LoVo (cell line): ENCODE measurements at places on chromosomes 13 and 19.

- DNase-seq = no peak
Observed at GRCh38 chr13:43127827-43128226, 104.4 kb downstream of the DNAJC15 start.

- no peak for DNase-seq
Observed at GRCh38 chr13:31209172-31209840, 9.5 kb downstream of the B3GLCT start.

DNA sequence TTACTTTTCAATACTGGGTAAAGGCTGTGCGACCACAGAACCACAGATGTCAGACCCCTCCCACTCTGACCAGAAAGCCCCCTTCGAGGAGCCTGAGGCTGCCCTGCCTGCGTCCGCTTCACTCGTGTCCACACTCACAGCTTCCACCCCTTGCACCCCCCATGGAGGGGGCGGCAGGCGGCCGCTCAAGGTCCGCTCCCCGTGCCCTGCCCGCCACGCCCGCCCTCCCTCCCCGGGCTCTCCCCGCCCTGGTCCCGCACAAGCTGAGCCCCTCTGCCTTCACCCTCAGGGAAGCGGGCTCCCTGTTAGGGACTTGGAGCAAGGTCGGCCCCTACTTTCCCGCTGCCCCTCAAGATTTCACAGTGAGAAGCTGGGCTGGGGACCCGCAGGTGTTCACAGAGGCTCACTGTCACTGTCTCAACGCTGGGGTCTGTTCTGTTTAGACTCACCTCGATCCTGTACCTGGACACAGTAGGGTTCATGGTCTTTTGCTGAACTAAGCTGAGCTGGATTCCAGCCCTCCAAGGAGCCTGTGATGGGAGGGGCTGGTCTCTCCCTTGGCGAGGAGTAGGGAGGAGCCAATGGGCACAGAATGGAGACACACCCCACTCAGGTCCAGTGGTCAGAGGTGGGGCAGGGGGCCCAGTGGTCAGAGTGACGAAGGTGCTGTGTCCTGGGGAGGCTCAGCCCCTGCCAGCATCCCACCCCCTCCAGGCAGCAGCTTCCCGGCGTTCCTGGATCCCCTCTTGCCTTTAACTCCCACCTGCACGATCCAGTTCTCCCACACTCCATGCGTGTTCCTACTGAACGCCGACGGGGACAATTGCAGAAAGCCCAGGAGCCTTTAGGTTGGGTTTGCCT lies 69.5 kb downstream of the SPACA7 start:
- no peak for DNase-seq

GRCh38 chr13:21852043-21852442 lies 181.2 kb downstream of the FGF9 start:
- DNase-seq = no peak

DNA sequence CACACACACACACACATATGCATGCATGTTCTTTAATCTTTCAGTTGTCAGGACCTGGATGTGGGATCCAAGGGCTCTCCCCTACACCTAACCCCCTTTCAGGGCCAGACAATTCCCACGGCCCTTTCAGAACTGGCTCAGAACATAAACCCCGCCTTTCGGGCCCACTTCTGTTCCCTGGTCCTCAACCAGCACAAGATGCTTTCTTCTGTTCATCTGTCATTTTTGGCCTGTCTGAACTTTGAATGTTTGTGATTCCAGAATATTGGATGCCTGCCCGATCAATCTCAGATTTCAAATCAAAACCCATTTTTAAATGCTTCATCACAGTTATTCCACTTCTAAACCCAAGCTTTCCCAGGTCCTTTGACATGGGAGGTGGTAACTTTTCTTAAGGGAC lies 167.3 kb downstream of the USP12 start:
- DNase-seq = no peak

GRCh38 chr19:40511487-40511886 lies 44.7 kb downstream of the SPTBN4 start:
- no peak for DNase-seq

DNA sequence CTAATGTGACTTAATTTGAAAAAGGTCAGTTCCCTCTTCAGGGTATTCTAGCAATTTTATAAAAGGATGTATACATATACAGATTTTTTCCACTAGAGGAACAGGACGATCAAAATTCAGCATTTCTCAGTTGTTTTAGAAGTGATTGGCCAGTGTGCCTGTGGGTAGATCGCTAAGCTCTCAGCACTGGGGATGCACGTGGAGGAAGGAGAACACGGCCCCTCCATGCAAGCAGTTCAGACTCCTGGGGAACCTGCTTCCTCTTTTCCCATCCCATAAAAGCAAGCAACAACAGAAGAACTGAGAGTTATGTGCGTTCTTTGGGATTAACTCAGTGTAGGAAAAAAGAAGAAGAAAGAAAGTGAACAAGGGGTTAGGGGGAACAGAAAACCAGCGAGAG lies 328.8 kb downstream of the FOXO1 start:
- no peak for DNase-seq

- DNase-seq = no peak
Observed at GRCh38 chr13:61727767-61728166, 312.1 kb upstream of the PCDH20 start.

GRCh38 chr19:33458171-33458633 lies 63.4 kb downstream of the PEPD start:
- DNase-seq = no peak

DNA sequence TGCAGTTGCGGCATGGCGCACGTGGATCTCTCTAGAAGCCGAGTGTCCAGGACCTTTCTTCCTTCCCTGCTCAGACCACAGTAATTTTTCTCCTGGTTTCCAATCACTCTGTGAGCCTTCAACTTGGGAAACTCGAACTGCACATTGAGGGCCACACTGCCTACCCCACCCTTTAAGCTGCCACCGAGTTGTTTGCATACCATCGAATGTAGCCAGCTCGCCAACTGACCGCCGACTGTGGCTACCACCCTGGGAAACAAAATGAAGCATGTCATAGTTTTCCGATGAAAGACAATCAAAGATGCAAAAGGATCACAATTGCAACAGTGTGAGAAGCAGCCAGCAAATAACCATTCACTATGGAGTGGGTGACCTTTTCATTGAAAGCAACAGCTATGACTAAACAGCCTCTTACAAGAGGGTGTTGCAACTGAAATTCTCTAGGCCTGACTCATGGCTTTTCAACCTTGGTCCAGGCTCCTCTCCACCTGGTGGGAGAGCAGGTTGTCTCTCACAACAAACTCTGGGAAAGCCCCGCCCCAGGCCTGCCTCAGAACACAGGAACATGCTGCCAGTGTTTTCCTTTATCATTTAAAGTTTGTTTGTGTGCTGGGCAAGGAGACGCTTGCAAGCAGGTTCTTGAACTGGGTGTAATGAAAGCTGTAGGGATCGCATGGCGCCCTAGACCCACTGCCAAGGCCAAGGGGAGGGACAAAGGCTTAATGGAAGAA lies 141.7 kb upstream of the SERP2 start:
- peak; percentile 92 for DNase-seq

DNA sequence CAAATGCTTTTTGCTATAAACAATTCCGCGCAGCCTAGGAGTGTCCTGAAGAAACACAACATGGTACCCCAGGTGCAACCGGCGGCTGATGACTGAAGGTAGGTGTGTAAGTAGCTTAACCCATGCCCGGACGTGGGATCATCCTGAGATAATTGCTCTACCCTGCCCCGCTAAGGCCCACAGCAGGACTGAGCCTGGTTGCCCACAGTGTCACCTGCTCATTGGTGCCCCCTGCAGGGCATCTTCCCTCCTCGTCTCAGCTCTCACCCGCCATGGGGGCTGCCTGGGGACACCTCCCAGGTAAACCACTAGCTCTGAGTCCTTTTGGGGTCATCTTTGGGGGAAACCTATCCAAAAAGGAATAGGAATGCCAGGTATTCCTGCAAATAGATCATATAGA lies 22.3 kb downstream of the TMEM161A start:
- DNase-seq = no peak

DNA sequence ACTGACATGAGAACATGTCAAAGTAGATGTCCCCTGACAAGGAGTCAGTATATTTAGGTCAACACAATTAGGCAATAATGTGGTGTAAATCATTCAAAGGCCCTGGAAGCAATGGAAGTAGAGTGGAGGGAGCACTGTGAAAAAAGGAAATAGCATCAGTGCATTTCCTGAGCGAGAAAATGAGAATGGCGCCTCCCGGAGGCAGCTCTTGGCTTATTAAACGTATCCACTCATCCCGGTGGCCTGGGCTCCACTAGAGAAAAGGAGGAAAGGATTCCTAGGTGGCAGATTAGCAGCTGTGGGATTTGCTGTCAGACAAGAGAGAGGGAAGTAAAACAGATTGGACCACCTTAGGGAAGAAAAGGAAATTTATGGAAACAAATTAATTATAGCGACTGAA lies 173.7 kb upstream of the TMTC4 start:
- DNase-seq = no peak

GRCh38 chr19:10553087-10553667 lies 9.5 kb downstream of the ATG4D start:
- no peak for DNase-seq

DNA sequence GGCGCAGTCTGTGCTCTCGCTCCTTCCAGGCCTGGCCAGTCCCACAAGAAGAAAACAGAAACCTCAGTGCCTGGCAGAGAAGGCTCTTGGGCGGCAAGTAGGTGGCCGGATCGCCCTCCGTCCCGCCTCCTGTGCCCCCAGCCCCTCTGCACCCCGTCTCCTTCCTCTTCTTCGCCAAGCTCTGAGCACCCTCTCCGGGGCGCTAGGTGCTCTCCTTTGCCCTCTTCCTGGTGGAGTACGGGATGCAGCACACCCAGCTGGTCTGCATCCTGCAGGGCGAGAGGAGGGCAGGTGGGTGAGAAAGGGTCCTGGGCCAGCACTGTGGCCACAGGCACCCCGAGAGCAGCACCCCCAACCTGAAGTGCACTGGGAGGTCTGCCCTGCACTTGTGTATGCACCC lies 17.3 kb downstream of the C13orf46 start:
- DNase-seq = no peak

DNA sequence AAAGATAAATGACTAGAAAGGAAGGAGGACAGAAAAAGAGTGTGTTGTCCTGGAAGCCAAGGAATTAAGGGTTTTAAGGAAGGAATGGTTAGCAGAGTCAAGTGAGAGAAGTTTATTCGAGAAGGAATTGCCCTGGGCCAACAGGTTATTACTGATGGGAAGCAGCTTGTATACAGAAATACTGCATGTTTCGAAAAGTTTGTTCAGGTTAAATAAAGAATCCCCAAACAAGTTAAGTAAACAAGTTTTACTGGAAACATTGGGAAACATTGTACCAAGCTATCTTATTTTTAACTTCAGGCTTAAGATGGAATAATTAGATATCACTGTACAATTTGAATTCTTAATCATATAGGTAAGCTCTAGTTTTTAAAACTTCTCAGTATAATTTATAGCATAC lies 28.2 kb upstream of the FBXL3 start:
- no peak for DNase-seq

- DNase-seq = no peak
Observed at GRCh38 chr13:113183450-113184129, 24.9 kb downstream of the PCID2 start.

DNA sequence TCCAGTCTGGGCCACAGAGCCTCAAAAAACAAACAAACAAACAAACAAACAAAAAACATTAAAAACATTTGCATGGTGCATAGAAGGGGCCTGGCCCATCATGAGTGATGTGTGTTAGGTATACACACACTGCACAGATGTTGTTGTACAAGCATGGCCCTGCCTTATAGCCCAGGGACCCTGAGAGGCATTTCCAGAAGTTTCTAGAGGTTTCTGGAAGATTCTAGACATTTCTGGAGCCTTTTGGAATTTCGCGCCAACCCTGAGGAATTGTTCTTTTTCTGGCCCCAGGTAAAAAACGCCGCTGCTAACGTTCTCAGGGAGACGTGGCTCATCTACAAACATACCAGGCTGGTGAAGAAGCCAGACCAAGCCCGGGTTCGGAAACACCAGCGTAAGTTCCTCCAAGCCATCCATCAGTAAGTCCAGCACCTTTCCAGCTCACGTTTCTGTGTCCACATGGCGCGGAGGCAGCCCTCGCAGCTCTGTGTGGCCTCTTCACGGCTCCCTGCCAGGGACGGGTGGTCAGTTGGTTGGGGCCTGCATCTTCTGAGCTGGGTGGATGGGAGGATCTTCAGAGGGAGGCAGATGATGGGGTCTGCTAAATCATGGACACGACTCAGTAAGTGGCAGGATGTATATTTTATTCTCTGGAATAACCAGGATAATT lies 18.4 kb upstream of the ARRDC2 start:
- no peak for DNase-seq

GRCh38 chr13:45717349-45717748 lies 15.2 kb downstream of the CBY2 start:
- DNase-seq = no peak

- DNase-seq = no peak
Observed at GRCh38 chr19:55581823-55582223, 1.2 kb upstream of the ZNF579 start.

- no peak for DNase-seq
Observed at GRCh38 chr13:43357564-43357963, 334.2 kb downstream of the DNAJC15 start.

GRCh38 chr13:28001049-28001448 lies 12.6 kb upstream of the URAD start:
- DNase-seq = no peak

GRCh38 chr19:12828494-12828893 lies 5.9 kb downstream of the RTBDN start:
- no peak for DNase-seq

DNA sequence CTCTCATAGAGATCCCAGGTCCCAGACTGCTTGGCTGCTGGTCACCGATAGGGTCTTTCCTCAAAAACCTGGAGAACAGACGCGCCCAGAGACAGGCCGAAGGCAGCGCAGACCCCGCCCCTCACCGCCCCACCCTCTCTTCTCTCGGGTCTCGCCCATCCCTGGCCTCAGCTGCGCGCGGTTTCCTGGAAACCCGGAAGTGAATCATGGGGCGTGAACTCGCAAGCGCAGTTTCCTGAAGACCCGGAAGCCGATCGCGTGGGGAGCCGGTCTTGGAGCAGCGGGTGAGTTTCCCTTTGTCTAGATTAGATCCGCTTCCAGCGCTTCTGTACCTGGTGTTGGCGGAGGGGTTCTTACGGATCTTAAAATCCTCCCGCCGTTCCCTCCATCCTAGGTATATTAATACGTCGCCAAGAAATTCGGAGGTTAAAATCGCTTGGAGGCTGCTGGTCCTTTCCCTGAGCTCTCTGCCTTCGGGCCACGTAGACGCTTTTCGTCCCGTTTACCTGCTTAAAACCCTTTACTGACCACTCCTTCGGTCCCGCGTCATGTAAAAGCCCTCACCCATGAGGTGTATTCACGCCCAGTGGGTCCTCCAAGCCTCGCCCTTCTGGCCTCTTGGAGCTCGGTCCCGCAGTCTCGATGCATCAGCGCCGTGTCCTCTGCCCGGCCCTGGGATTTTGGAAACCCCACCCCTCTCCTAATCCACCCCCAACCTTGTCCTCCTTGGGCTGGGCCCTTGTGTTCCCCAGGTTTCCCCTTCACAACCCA lies at the start of gene ZNF578:
TSS of gene ZNF578 (plus strand) at position 230 of the 771 bp plus-strand sequence. CDS start 48,293 bp downstream, outside the sequence.
- DNase-seq = no peak

- DNase-seq = no peak
Observed at GRCh38 chr19:44765949-44766335, 11.7 kb upstream of the CBLC start.

- DNase-seq = no peak
Observed at GRCh38 chr19:8561075-8561764, 16.0 kb downstream of the MYO1F start.

GRCh38 chr19:56114051-56114777 lies 6.9 kb downstream of the ZNF787 start:
- no peak for DNase-seq
